Lower leg skin (tissue), 4 donors: ENCODE measurements at places on chromosomes 6 and 20.

- DNase-seq: no peak
Measured at GRCh38 chr20:61695741-61696140, 369.9 kb downstream of the TAF4 start.

- DNase-seq: no peak
Measured at GRCh38 chr20:46458866-46459750, 52.7 kb upstream of the ELMO2 start.

DNA sequence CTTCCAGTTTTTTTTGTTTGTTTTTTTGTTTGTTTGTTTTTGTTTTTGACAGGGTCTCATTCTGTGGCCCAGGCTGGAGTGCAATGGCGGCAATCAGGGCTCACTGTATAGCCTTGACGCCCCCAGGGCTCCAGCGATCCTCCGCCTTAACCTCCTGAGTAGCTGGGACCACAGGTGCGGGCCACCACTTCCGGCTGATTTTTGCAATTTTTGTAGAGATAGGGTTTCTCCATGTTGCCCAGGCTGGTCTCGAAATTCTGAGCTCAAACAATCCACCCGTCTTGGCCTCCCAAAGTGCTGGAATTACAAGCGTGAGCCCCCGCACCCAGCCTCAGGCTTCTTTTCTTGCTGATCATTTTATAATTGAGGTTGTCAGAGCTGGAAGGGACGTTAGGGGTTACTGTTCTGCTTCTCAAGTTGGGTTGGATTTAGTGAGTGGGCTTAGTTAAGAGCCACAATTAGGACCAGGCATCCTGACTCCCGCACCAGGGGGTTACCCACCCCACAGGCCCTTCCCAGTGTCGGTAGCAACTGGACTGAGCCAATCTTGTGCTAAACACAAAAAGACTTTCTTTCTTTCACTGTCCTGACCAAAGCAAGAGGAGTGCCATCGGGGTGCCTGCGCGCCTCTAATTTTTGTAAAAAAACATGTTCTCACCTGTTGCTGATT, 13.1 kb upstream of the ZSCAN9 start:
- DNase-seq: no peak

DNA sequence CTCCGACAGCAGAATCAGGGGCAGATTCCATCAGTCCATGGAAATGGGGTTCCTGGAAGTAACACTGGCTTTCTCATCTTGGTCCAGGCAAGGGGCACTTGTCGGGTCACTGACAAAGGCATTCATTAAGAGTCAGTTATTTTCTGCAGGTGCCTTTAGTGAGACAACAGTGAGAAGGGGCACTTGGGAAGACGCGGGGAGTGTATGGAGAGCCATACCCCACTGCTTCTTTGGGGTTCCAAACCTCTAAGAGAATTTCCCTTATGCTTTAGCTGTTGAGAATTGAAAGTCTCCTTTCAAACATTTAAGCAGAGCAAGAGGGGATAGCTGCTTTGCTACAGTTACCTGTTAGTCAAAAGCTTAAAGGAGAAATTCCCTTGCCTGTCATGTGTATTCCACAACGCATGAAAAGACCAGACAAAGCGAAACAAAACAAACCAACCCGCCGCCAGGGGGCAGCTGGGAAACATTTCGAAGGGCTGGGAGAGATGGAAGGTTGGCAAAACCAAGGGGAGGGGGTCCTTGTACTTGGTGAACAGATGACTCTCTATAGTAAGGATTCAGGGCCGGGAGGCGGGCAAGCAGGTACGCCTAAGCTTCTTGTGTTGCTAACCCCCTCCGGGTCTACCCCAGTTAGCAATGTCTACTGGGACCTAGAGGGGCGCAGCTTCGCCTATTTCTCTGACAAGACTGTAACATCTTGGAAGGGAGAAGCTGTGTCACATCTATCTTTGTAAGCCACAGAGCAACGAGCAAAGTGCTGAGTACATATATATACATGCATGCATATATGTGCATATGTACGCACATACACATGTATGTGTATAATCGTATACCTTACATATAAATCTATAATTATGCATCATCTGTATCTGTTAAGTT, 474.9 kb upstream of the AGPAT4 start:
- DNase-seq: no peak

DNA sequence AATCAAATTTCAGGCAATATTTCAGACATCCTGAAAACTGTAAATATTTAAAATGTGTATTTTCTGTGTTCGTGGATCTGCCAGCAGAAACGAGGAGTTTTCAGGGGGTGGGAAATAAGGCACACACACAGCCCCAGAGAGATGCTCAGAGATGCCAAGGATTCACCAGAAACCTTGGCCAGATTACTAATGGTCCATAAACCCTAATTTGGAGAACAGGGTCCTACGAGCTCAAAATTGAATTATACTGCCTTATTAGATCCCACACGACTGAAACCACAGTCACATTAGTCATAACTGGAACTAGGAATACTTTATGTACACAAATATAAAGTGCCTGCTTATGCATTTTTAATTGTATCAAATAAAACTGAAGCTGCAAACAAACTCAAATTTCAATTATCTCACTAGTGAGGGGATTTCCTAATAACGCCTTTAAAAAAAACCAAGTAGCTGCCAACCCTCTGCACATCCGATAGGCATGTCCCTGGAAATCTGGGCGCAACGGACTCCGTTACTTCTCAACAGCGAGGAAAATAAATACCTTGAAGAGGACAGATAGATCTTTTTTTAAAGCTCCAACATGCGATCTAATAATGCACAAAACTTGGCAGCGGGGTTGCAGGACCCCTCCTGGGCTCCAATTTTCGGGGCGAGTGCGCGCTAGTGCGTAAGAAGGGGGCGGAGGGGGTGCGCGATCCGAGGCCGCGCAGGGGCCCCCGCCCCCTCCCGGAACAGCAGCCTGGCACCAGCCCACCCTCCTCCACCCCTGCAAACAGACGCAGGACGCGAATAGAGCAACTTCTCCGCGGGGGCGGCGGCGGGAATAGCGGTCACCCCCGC, 897 bp downstream of the CHD6 start:
- no peak for DNase-seq

- peak; percentile 36 for DNase-seq
Measured at GRCh38 chr20:48186915-48187314, 401.6 kb upstream of the SULF2 start.

DNA sequence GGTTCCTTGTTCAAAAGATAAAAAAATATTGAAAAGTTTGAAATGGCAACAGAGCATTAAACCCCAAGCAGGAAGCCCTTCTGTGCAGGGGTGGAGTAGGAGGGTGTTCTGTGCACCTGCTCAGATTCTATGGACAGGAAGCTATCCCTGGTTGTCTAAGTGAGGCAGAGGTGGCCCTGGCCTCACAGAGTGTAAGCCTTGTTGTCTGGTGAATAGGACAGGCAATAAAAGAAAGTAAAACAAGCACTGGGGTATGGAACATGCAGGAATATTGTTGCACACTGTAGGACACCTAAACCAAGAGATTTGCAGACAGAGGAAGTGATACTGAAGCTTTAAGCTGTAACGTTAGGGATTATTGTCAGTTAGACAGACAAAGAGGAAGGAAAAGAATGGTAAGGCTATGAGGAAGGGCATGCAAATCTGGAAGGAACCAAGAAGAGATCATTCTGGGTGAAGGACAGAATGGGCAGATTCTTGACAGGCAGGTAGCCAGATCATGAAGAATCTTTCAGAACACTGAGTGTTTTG, 66.8 kb downstream of the TBC1D7 start:
- DNase-seq: no peak

DNA sequence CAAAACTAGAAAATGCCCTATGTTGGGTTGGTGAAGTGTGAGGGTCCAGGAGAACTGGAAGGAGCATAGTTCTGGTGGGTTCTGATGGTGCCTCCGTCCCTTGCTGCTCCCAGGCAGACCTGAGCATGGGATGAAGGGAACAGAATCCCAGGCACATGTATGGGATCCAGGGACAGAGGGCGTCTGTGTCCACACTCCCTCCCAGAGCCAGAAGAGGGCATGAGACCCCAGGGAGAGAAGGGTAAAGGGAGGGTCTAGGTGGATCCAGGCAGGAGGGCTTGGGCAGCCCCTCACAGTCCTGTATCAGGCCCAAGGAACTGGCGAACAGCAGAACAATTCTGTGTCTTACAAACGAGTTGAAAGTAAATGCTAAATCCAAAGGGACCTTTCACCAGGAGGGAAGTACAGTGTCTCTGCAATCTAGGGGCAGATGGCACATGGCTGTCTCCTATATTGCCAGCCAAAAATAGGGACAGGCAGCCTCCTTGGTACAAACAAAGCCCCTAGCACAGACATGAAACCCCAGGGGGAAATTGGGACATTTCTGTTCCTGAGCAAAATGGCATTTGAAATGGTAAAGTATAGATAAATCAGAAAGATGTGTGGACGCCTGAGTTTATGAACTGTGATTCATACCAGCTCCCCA, 2.5 kb upstream of the BPIFA1 start:
- no peak for DNase-seq

- DNase-seq: peak; percentile 32
Measured at GRCh38 chr20:24683676-24684075, 214.2 kb downstream of the SYNDIG1 start.

DNA sequence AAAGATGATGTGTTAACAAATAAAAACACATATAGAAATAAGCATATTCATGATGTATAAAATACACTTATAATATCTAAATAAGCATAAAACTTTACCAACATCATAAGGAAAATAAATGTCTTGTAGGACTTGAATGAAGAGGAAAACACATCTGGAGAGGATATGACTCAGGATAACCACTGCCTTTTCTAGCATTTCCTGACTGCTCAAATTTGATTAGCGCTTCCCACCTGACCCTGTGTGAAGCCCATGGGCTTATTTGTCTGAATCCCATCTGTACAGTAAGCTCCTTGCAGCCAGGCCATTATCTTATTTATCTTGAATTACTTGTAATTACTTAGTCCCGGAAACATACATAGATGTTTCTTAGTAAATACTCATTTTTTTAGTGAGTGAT, 608.6 kb downstream of the COL12A1 start:
- no peak for DNase-seq
